ENCODE measurements at places on chromosomes 7 and 10.

DNA sequence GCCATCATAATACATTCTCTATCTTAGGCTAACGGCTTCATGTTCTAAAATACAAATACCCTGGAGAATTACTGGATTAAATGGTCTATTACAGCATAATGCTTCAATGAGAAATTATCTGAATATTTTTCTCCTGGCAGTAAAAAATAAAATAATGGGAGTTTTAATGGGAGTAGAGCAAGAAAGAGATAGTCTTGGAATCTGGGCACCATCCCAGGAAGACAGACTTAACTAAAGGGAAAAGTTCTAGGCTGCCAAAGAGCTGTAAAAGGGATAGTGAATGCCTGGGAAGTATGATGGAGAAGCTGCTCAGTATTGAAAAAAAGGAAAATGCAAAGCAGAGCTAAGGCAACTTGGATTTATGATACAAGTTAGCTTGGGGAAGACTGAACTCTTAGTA is 12.1 kb upstream of the SYPL1 start:
- DNase-seq: no peak

DNA sequence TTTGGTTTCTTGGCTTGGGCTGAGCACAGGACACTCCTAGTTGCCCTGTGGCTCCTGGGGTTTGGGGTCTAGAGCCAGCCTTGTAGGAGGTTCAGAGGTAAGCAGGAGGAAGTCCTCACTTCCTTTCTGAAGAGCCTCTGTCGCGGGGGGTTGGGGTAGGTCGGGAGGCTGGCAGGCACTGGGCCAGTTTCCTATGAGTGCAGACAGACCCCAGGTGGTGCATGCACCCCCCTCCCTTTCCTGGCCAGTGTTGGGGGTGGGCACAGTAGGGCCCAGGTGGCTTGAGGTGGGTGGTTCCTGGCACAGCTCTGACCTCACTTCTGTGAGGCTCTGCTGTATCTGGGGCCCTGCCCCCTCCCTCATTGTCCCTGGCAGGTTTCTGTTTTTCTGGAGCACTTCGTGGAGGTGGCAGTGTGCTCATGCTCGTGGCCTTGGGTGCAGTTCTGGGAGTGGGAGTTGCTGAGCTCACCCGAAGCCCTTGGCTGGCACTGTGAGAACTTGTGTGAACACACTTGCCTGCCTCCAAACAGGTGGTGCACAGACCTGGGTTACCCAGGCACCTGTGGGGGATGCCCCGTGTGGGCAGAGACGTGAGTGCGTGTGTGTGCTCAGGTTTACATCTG is 1.8 kb downstream of the PALD1 start:
- DNase-seq: peak; percentile 65

GRCh38 chr7:46811529-46811928 is 770.4 kb downstream of the TNS3 start:
- no peak for DNase-seq

DNA sequence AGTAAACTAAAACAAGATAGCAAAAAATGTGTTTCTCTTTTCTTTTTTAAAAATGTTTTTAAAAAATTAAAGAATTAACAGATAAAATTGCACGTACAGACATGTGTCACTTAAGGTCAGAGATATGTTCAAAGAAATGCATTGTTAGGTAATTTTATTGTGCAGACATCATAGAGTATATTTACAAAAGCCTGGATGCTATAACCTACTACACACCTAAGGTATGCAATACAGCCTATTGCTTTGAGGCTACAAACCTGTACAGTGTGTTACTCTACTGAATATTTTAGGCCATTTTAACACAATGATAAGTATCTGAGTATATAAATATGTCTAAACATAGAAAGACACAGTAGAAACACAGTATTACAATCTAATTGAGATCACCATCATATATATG is 253.1 kb downstream of the PRKG1 start:
- no peak for DNase-seq

DNA sequence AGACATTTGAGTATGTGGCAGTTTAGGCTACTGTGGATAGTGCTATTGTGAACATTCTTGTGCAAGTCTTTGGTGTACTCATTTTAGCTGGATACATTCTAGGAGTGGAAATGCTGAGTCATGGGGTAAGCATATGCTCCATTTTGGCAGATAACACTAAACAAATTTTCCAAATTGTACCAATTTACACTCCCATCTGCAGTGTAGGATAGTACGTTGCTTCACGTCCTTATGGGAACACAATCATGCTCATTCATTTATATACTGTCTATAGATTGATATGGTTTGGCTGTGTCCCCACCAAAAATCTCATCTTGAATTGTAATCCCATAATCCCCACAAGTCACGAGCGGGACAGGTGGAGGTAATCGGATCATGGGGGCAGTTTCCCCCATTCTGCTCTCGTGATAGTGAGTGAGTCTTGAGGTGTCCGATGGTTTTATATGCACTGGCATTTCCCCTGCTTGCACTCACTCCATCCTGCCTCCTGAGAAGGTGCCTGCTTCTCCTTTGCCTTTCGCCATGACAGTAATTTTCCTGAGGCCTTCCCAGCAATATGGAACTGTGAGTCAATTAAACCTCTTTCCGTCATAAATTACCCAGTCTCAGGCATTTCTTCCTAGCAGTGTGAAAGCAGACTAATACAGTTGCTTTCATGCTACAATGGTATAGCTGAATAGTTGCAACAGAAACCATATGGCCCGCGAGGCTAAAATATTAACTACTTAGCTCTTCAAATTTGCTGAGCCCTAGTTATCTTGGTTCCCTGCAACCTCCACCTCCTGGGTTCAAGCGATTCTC is 25.6 kb downstream of the RNF216 start:
- no peak for DNase-seq

- no peak for DNase-seq
These were observed 26.5 kb downstream of the KNDC1 start for GRCh38 chr10:133186416-133187090.

GRCh38 chr7:40583667-40584444 is 449.1 kb downstream of the SUGCT start:
- DNase-seq: no peak

DNA sequence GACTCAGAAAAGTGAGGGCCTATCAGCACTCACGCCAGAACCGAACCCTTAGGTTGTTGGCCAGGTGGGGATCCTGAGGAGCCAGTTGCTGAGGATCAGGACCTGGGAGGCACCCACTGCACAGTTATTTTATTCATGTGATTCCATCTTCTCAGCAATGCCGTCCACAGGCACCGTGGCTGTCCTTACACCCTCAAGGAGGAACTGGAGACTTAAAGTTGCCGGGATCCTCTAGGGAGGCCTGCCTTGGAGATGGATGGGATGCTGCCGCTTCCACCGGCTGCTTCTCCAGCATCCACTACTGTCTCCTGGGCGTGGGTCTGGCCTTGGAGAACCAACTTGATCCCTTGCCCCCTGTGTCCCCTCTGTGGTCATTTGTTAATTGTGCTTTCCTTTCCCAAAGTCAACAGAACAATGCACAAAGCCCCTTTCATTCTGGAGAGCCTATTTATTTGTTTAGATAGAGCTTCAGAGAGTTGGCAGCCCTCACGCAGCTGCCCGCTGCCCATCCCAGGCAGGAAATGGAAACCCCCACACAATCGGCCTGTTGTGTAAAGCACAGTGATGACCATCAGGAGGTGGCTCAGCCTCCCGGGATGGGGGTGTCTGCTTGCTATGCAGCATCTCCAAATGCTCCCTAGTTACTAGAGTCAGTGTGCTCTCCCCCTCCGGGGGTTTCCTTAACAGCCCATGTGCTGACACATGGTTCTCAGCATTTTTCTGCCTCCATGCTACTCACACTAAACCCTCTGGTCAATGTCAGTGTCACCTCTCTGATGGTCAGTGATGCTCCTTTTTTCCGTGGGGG is 52.9 kb upstream of the IGFBP3 start:
- no peak for DNase-seq

- DNase-seq: peak; percentile 7
These were observed 59.2 kb downstream of the AKR1E2 start for GRCh38 chr10:4885162-4885561.

DNA sequence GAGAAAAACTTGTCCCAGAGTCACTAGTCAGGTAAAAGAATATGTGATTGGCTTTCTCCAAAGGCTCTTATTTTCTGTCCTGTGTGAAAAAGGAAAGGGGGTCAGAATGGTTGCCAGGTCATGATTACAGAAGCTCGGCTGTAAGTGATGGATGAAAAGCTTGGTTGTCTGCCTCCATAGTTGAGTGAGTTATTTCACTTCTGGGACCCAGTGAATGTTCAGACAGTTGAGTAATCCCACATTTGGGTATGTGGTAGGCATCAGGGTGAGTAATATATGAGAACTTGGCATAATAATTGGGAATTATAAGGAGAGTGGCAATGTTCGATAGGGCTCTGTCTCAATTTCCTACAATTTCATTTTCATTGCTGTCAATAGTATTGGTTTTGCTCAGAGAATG is 72.5 kb downstream of the BBS9 start:
- DNase-seq: no peak

GRCh38 chr10:71125749-71126107 is 86.6 kb upstream of the UNC5B start:
- no peak for DNase-seq

- peak; percentile 71 for DNase-seq
These were observed 804 bp downstream of the UNC5B start for GRCh38 chr10:71213127-71213621.

GRCh38 chr10:84076047-84076388 is 63.3 kb upstream of the GHITM start:
- DNase-seq: no peak

GRCh38 chr10:5584895-5585516 is 60.2 kb downstream of the CALML3 start:
- peak; percentile 31 for DNase-seq

GRCh38 chr7:47259682-47260081 is 322.2 kb downstream of the TNS3 start:
- no peak for DNase-seq

DNA sequence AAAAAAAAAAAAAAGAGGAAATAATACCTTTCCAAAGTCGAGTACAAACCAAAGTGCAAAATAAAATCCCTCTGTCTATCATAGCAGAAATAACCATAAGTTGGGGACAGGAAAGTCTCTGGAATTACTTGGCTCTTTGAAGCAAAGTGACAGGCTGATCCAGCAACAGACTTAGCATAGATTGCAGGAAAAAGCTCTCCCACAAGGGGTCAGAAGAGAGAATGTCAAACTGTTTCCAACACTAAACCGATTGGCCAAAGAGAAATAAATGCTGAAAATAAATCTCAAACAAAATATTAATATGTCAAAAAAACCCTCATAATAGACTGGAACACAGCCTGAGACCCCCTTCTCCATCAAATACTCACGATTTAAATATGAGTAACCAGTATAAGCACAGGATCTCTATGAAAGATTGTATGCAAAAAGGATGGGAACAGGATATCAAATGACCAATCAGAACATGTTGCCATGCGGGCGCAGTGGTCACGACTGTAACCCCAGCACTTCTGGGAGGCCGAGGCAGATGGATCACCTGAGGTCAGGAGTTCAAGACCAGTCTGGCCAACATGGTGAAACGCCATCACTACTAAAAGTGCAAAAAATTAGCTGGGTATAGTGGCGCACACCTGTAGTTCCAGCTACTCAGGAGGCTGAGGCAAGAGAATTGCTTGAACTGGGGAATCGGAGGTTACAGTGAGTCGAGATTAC is 1000.7 kb upstream of the LRRN3 start:
- no peak for DNase-seq

GRCh38 chr10:70302292-70302691 is 18.5 kb upstream of the NPFFR1 start:
- DNase-seq: no peak

DNA sequence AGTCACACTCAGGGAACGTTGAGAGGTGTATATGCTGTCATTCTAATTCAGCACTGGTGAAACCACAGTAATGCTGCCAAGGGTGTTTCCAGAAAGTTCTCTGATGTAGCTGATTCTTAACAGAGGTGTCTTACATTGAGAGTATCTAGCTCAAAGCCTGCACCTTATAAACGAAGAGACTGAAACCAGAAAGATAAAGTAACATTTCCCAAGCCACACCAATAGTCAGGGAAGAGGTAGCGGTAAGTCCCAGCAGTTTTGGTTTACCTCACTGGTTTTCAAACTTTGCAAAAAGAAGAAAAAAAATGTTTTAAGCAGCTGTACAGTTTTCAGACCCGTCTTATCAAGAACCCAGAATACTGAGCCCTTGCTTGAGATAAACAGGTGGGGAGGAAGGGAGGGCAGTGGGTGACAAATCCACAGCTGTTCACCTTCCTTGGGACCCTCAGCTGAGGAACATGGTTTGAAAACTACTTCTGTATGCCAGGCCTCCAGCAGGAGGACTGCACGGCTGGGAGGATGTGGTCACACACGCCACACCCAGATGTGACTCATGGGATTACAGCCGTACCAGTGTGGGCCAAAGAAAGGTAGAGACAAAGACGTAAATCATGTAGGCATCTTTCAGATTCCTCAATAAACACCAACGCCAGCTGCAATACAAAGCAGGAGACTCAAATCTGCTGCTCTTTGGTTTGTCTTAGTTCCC is 63.9 kb upstream of the GSDME start:
- peak; percentile 90 for DNase-seq

DNA sequence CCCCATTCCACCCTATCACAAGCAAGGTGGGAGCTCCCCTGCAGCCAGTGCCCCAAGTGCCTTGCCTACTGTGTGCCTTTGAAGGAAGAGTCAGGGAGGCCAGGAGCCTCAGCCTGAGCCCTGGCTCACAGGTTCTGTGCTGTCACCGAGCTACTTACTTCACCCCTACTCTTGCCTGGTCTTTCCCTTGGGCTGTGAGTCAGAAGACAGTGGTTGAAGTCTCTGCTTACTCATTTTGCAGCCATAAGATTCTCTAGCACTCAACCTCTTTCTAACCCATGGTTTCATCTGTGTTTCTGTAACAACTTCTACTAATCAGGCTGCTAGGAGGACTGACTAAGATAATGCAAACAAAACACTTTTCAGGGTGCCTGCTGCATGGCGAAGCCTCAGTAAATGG is 114.5 kb downstream of the PLCE1 start:
- peak; percentile 24 for DNase-seq

DNA sequence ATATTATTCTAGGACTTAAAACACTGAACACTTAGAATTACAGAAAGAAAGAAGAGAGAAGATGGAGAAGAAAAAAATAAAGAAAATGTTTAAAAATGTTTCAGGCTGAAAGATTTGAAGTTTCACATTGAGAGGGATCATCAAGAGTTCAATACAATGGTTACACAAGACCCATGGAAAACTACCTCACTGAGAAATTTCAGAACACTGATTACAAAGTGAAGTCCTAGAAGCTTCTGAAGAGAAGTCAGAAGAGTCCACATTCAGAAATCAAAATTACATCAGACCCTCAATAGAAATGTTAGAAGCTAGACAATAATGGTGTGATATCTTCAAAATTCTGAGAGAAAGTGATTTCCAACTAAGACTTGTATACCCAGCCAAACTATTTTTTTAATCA is 196.1 kb downstream of the MACC1 start:
- DNase-seq: no peak

GRCh38 chr7:16062269-16062668 is 359.1 kb downstream of the CRPPA start:
- DNase-seq: no peak

GRCh38 chr7:137835486-137836112 is 11.2 kb downstream of the DGKI start:
- DNase-seq: no peak

DNA sequence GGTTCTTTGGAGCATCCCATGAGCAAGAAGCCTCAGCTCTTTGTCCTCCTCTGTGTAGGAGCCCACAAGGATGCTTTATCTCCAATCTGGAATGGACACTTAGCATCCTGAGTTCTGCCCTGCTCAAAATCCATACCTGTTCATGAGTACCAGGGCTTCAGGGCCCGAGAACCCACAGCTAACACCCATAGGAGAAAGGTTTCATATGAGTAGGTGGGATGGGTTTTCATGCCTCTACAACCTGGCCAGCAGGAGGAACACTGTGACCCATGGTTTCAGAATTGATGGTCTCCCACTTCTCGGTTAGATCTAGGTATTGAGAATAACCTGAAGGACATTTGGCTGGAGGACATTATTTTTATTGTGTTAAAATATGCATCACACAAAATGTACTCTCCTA is 57.8 kb downstream of the TBXAS1 start:
- DNase-seq: no peak
